WERI-Rb-1 (cell line): ENCODE measurements at places on chromosomes 1 and 21.

- DNase-seq: peak; percentile 57
Measured at GRCh38 chr1:83760226-83761021, 238.5 kb downstream of the TTLL7 start.

DNA sequence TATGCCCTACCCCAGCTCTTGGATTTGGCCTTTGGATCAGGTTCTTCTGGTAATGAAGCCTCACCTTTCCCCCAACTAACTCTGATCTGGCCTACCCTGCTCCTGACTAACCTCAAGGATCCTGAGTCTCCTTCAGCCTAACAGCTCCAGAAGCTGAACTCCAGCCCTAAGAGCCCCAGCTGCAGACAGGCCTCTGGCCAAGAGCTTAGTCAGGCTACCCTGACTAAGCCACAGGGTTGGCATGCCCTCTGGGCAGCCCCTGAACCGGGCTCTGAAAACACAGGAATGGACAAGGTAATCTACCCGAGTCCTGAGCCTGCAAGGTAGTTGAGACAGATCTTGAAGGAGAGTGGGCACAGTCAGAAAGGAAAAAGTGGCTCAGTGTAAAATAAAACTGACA, 29.4 kb downstream of the COA7 start:
- no peak for DNase-seq

GRCh38 chr1:41712081-41712480, 206.6 kb downstream of the HIVEP3 start:
- no peak for DNase-seq

DNA sequence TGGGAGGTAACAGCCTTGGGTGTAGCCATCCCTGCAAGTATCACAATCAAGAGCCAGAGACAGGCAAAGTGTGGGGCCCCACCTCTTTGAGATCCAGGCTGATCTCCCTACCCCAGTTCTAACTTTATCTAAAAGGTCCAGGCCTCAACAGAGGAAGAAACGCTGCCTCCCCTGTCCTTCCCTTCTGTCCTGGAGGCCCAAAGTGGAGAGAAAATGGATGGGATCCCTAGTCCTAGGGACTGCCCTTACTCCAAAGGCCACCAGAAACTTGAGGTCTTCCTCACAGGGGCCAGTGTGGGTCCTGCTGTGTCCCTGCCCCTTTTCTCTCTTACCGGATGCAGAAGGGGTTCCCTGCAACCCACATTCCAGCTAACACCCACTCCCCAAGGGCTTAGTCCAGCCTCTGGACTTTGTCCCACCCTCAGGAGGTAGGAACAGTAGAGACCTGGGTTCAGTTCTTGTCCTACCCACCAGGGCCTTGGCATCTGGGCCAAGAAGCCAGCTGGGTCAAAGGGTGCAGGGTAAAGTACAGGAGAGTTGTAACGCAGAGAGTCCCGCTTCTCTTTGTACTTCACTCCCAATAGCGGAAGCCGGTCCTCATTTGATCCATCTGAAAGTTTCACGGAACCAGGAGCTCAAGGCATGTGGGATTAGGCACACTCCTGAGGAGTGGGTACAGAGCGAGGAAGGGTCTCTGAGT, 1.9 kb downstream of the HDGF start:
- DNase-seq: no peak

GRCh38 chr21:29893687-29894086, 46.1 kb downstream of the GRIK1 start:
- no peak for DNase-seq

- DNase-seq: no peak
Measured at GRCh38 chr1:229133811-229134210, 137.1 kb upstream of the RAB4A start.

- no peak for DNase-seq
Measured at GRCh38 chr1:221162352-221162751, 283.1 kb downstream of the HLX start.

- DNase-seq: no peak
Measured at GRCh38 chr1:22101995-22102394, 40.9 kb downstream of the WNT4 start.

GRCh38 chr21:31151156-31152045, 113.1 kb upstream of the KRTAP19-8 start:
- DNase-seq: no peak

DNA sequence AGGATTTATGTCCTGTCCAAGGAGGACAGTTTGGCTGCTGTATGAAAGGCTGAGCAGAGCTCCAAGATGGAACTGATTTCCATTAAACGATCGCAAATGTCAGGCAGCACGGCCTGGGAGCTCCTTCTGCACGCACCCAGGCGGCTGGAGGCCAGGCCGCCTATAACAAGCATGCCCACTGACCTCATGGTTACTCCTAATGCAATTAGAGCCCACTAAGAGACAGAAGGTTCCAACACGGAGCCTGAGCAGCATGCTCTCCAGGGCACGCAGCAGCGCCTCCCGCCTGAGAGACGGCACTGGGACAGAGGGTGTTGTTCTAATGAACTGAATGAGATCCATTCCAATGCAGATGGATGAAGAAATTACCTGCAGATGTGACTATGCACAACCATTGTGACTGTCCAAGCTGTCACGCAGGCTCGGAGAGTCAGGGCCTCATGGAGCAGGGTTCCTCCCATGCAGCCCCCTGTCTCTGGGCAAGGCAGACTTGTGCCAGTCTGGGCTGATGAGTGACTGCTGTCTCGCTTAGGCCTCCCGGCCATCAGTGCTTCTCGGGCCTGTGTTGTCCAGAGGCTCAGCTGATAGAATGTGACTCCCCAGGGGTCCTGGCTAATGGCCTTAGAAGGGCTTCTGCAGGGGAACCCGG, 25.2 kb upstream of the CDCA8 start:
- peak; percentile 62 for DNase-seq

DNA sequence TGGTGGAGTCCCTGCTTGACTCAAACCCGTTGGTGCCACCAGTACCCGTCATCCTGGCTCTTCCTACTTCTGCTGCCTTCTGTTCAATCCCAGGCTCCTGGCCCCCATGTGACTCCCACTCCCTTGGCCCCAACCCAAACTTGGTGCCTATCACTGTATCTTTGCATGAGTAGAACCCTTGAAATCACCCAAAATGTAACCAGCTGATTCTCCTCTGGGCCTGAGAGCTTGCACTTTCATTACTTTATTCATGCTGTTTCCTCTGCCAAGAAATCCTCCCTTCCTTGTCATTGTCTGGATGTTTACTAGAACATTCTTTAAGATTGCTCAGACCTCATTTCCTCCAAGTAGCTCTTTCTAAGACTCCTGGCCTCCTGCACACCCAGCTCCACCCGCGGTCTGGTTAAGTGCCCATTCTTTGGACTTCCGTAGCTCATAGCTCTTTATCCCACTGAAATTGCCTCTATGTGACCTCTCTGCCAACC, 15.7 kb downstream of the PTAFR start:
- no peak for DNase-seq

- DNase-seq: no peak
Measured at GRCh38 chr1:42943166-42943565, 15.5 kb downstream of the SLC2A1 start.

DNA sequence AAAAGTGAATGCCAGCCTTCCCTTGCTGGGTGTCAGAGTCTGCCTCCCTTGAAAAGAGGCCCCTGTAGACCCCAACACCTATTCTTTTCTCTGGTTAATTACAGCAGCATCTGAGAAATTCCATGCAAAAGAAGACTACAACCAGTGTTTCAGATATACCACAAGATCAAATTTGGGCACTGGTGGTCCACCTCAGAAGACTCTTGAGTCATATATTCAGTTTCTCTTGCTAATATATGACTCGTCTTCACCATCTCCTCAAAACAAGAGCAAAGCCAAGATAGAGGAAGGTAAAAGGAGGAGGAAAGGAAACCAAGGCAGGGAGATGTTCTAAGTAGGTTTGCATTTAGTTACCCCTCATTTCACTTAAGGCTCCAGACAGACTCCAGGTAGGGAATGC, 259.9 kb downstream of the ZNF648 start:
- no peak for DNase-seq

DNA sequence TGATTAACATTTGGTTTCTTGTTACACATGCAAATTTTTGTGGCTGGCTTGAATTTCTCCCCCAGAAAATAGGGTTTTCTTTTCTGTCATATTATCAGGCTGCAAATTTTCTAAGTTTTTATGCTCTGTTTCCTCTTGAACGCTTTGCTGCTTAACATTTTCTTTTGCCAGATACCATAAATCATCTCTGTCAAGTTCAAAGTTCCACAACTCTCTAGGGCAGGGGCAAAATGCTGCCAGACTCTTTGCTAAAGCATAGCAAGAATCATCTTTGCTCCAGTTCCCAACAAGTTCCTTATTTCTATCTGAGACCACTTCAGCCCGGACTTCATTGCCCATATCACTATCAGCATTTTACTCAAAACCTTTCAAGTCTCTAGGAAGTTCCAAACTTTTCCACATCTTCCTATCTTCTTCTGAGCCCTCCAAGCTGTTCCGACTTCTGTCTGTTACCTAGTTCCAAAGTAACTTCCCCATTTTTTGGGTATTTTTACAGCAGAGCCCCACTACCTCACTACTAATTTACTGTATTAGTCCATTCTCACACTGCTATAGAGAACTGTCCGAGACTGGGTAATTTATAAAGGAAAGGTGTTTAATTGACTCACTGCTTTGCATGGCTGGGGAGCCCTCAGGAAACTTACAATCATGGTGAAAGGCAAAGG, 486.9 kb upstream of the NCAM2 start:
- DNase-seq: no peak

DNA sequence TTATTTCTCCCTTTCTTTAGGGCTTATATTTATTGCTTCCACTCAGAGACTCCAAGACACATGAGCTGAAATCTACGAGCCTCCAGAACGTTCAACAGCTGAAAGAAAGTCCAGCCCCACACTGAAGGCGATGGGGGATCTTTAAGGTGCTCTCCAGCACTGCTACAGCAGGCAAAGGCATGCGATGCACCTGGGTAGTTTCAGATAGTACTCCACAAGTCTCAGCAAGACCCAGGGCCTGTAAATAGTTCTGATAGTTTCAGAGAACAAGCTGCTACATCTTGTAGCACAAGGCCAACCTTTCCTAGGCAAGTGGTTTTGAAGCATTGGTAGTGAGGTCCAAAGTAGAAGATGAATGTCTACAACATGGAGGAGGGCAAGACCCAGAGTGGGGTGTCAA, 2.2 kb upstream of the HSD3B1 start:
- DNase-seq: no peak

- DNase-seq: no peak
Measured at GRCh38 chr1:29674627-29675326, 438.5 kb downstream of the PTPRU start.

- DNase-seq: no peak
Measured at GRCh38 chr1:89269277-89269676, 3.4 kb downstream of the GBP5 start.

DNA sequence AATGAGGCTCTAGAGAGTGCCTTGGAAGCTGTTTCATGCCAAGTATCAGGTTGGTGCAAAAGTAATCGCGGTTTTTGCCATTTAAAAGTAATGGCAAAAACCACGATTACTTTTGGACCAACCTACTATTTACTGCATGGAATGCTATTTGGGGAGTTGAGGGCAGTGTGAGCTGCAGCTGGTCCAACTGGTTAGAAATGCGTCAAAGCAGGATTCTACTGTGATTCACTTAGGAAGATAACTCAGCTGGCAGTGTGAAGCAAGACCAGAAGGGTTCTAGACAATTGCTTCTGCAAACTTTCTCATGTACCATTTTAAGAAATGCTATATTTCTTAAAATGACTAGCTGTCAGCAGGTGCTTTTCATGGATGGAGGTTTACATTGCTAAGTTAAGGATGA, 21.2 kb upstream of the PLA2G2C start:
- no peak for DNase-seq

- DNase-seq: peak; percentile 61
Measured at GRCh38 chr21:44802396-44803153, 955 bp upstream of the UBE2G2 start.

DNA sequence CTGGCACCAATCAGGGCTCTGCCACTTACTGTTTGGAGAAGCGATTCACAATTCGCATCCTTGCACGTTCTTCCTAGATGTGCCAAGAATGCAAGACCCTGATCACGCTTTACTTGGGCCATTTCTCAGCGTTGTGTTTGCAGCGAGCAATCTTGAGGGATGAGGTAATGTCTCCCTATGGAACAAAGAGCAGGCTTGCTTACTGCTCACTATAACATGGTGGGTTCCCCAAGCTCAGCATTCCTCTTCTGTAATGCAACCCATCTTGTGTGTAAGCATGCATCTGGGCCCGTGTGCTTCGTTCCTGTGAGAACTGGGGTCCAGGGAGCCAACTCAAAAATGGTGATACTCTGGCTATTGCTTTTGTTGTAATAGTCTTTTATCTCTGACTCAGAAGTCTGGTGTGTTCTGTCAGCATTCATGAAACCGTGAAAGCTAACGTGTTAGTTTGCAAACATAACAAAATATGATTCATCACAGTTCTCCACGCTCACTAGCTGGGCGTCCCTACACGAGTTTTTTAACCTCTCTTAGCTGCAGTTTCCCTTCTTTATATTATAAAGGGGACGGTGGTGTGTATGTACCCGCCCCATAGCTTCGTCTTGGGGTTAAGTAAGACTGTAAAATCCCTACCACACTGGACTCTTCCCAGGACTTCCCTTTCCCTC, 33.3 kb downstream of the DNTTIP2 start:
- DNase-seq: no peak

DNA sequence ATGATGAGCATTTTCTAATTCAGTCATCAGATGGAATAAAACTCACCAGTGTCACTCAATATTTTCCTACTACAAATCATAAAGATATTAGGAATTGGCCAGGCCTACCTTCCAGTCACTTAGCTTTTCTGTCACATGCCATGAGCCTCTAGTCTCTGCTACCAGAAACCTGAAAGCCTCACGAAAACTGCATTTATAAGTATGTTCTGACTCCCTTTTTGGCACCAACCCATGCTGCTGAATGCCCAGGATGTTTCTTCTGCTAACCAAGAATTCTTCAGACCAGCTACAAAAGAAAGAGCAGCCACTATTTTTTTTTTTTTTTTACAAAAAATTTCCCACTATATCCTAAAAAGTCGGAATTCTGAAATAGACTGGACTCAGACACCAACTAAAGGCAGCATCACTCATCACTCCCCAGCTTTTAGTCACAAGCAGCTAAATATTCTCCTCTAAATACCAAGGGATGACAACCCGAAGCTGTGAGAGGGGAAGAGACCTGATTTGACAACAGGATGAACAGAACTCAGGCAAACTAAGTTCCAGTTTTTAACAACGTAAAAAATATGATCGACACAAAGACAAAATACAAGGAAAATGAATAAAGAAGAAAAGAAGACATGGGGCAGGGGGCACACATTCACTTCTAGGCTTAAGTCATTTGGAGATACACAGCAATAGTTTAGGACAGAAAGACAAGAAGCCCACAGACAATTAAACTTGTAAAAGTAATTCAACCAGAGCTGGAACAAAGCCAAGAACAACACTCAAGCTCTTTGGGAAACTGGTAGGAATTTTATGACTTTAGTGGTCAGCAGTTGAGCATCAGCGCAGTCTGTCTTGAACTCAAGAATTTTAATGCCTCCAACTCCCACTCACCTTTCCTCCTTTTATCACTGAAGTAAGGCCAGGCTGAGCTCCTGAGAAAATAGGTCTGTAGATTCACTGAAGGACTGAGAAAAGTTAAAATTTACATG, 1.7 kb downstream of the DCAF8 start:
- DNase-seq: no peak
